ENCODE measurements at places on chromosomes 11 and 22.

- DNase-seq, result no peak
These were observed 377.1 kb upstream of the ISX start for GRCh38 chr22:34688825-34689224.

GRCh38 chr11:17753153-17753552, 18.6 kb downstream of the KCNC1 start:
- no peak for DNase-seq

- no peak for DNase-seq
These were observed 172.9 kb downstream of the DBX1 start for GRCh38 chr11:19987331-19987801.

- no peak for DNase-seq
These were observed 74.9 kb downstream of the RPL27A start for GRCh38 chr11:8757533-8757932.

Data from H1 (cell line).